Right lobe of liver (tissue), 6 donors: ENCODE measurements at places on chromosomes 3 and 15. TPM values are rescaled to one million over a fixed set of nuclear protein-coding genes. Genes with fewer than 3 reads are reported as not detected.

- DNase-seq, result no peak
Measured at GRCh38 chr3:52061121-52061910, 4.9 kb upstream of the DUSP7 start.

- peak; percentile 45 for DNase-seq
Measured at GRCh38 chr3:115912372-115912771, 289.1 kb downstream of the GAP43 start.

GRCh38 chr15:90291679-90292356 is 26.3 kb downstream of the NGRN start:
- no peak for DNase-seq

Gene GASK1A
- total RNA-seq, result 7.7 TPM

Gene SI
- not detected for total RNA-seq
